ENCODE measurements at places on chromosomes 16 and 17.

GRCh38 chr17:4547118-4547906 lies 7.9 kb downstream of the MYBBP1A start:
- DNase-seq = no peak

DNA sequence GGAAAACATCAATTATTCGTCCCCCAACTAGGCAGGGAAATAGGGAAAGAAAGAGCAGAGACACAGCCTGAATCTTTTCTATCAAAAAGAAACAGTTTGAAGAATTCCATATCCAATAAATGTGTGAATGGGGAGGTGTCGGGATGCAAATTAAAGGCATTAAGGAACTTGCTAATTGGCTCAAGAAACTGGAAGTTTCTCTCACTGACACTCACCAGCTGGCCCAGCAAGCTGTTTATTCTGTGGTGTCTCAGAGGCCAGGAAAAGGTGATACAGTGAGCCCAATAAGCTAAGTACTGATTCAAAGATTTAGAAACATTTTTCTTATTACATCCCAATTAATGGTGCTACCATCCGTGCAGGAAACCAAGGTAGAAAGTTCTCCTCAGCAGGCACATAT lies 104.4 kb upstream of the CLEC3A start:
- DNase-seq = no peak

GRCh38 chr17:20920095-20920814 lies 122.6 kb downstream of the USP22 start:
- no peak for DNase-seq

- DNase-seq = no peak
These were observed 3.3 kb downstream of the ZCCHC14 start for GRCh38 chr16:87489434-87490045.

DNA sequence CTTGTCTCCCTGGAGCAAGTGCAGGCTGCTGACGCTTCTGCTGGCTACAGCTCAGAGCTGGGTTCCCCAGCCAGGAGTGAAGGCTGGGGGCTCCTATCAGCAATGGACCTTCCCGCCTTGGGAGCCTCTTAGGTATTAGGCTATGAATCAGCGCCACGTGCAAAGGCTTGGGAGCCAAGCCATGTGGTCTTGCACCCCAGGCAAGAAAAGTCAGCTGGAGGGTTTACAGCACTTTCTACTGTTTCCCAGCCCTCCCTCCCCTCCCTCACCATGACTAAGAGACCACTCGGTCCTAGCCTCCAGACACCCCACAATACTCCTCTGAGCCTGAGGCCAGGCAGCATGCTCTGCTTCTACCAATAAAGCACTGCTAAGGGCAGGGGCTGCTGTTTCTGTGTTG lies 12.3 kb downstream of the EPX start:
- DNase-seq = no peak

Measured in kidney epithelial cell (primary cell).